Esophagus squamous epithelium (tissue), 5 donors: ENCODE measurements at places on chromosomes 6 and 20.

DNA sequence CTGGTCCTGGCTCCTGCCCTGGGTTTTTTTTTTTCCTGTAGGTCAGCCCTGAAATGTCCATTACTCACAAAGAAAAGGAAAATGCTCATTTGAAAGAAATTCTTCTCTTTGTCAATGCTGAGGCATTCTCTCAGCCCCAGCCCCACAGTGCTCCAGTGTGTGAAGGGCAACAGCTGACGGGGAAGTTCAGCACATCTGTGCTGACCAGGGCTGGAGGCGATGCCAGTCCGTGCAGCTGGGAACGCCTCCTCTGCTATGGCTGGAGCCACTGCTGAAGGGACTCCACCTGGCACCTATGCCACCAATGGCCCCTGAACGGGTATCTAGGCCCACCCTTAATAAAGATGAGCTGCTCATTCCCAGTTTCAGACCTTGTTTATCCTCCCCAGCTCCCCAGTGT is 71.9 kb upstream of the SLCO4A1 start:
- DNase-seq, result no peak

- no peak for DNase-seq
Observed at GRCh38 chr6:20409427-20409971, 7.8 kb downstream of the E2F3 start.

- no peak for DNase-seq
Observed at GRCh38 chr6:105001906-105002305, 45.0 kb downstream of the LIN28B start.

DNA sequence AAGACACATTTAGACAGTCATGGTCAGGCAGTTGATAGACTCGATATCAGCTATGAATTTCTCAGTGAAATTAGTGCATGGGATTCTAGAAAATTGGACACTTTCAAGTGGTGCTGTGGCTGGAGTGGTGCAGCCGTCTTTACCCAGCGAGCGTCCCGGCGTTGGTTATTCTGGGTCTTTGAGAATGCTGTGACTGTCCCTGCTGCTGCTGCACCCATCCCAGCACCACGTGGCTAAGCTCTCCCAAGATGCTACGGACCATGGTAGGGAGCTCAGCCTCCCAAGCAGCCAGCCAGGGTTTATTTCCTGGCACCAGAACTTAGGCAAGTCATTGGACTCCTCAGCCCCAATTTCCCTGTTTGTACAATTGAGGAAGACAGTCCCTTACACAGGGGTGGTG is 147.2 kb upstream of the RPS6KA2 start:
- DNase-seq, result no peak

DNA sequence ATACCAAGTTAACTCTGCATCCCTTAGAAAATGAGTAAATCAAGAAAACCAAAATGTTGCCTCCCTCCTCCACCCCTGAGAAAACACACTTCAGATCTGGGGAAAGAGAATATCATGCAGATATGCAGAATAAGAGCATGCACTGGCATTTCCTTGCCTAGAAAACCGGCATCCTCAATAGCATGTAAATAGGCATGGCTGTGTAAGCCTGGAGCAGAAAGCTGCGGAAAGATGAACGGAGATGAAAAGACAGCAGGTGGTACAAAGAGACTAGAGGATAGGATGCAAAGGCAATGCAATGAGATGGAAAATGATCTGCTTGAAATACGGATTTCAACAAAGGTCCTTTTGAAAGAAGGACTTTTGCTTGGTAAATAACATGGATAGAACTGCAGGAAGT is 10.3 kb upstream of the GGTLC1 start:
- no peak for DNase-seq

GRCh38 chr6:150576651-150577226 is 22.9 kb upstream of the PLEKHG1 start:
- DNase-seq, result no peak

DNA sequence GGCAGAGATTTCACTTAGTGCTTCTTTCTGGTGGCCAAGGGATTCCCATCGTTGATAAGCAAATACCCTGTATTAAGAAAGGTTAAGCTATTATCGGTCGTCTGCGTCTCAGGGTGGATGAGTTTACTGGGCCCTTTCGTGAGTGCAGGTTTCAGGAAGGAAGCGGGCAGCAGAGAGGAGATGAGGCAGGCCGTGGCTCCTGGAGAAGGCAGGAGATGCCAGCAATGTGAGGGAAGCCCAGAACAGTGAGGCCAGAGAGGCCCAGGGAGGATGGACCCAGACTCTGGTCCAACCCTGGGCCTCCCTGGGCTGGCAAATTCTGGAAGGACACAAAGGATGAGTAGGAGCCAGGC is 11.2 kb downstream of the TFEB start:
- DNase-seq, result no peak

- no peak for DNase-seq
Observed at GRCh38 chr6:50087231-50087954, 37.7 kb upstream of the DEFB112 start.
